ENCODE measurements at places on chromosomes 4 and X. TPM values are rescaled to one million over a fixed set of nuclear protein-coding genes. Genes with fewer than 3 reads are reported as not detected.

DNA sequence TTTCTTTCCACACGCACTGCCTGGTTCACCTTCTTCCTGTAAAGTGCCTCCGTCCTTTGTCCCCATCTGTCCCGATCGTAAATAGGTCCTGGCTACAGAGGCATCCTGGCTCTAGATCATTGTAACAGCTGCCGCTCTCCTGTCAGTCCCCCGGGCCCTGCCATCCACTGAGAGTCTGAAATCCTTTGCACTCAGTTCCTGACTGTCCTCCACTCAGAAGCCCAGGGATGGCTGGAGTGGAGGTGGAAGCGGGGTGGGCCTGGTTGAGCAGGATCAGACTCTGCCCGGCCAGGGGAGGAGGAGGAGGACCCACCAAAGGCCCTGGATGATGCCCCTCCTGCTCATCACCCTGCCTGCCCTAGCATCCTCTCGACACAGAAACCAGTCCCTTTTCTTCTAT, 29.8 kb downstream of the PIGG start:
- no peak for DNase-seq

GRCh38 chr4:82780752-82781231, 17.8 kb downstream of the SCD5 start:
- peak; percentile 69 for DNase-seq

DNA sequence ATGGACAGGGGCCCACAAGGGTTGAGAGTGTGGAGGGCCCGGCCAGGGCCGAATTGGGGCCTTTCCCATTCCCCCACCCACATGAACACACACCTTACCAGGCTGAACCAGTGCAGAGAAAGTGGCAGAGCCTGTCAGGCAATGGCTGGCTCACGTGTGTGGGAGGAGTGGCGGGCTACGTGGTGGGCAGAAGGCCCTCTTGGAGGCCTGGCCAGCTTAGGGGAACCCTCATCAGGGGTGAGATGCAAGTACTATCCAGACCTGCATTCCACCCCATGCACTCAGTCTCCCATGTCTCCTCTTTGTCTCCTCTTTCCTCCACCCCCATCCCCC, 965 bp downstream of the TCEAL4 start:
- no peak for DNase-seq

DNA sequence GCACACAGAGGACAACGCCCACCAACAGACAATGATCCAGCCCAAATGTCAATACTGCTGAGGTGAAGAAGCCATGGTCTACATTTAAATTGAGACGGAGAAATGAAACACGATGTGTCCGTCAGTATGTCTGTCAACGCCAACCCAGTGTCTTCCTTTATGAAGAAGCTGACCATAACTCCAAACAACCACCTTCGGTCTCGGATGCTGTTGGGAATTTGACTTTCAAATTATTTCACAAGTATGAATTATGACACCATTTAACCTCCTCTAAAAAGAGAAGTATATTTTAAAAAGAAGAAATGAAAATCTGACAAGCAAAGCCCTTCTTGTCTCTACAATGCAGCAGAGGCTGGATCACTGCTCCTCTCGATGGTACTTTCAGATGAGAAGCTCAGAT, 123.7 kb upstream of the MAP3K15 start:
- DNase-seq: no peak

GRCh38 chr4:184364100-184364921, 110.0 kb downstream of the IRF2 start:
- DNase-seq: no peak

DNA sequence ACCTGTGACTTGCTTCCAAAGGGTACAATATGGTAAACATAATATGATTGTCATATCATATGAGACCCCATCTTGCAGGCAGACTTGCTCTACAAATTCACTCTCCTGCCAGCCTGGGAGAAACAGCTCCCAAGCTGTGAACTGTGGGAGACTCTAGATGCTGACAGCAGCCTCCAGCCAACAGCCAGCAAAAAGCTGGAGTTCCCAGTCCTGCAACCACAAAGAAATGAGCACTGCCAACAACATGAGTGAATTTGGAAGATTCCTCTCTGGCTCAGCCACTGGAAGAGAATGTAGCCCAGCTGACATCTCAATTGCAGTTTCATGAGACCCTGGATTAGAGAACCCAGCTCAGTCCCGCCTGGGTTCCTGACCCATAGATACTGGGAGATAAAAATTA, 145.4 kb downstream of the QDPR start:
- DNase-seq: no peak

GRCh38 chr4:159052315-159052714, 50.6 kb upstream of the RAPGEF2 start:
- DNase-seq: no peak

DNA sequence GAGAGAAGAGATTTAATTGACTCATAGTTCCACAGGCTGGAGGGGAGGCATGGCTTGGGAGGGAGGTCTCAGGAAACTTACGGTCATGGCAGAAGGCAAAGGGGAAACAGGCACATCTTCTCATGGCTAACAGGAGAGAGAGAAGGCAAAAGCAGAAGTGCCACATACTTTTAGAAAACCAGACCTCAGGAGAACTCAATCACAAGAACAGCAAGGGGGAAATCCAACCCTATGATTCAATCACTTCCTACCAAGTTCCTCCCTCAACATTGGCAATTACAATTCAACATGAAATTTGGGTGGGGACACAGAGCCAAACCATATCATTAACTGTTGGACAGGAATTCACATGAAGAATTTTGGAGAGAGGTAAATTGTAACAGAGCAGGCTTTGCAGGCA, 485.3 kb upstream of the PITX2 start:
- DNase-seq: no peak

- DNase-seq: no peak
Measured at GRCh38 chrX:133970076-133970475, 15.3 kb downstream of the GPC3 start.

- DNase-seq: no peak
Measured at GRCh38 chrX:49129427-49129826, 5.9 kb upstream of the GPKOW start.

GRCh38 chrX:150360331-150360730, 2.8 kb upstream of the MAMLD1 start:
- no peak for DNase-seq

GRCh38 chr4:32087211-32087610, 1367.0 kb downstream of the PCDH7 start:
- DNase-seq: no peak

NOX1 gene
- not detected for total RNA-seq

RAI2 gene
- total RNA-seq: 12.0 TPM

ADH1C gene
- 31.8 TPM for total RNA-seq

H2BW2 gene
- not detected for total RNA-seq

MTMR8 gene
- total RNA-seq: 0.96 TPM

Data from breast epithelium (tissue), 4 donors.